ENCODE measurements at places on chromosomes 11 and 22. TPM values are rescaled to one million over a fixed set of nuclear protein-coding genes. Genes with fewer than 3 reads are reported as not detected.

Gene CYB5R2
- total RNA-seq, result 6.0 TPM

Gene LRRC74B
- not detected for total RNA-seq

DNA sequence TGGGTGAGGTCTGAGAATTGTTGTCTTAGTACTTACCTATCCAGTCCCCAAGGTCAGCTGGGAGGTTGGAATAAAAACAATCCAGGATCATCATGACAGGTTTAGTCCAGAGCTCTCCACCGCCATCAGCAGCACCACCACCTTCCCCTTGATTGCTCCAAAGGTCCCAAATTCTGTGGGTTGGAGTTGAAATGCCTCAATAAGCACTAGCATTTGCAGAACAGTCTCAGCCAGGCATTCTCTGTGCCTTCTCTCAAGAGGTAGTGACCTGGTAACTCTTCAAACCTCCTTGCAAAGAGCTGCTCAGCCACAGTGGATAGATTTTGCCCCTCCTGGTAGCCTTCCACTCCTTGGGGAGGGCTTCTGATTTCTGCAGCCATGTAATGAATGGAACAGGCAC lies 69.6 kb downstream of the PRDM11 start:
- peak; percentile 15 for DNase-seq

Gene CHRM1
- total RNA-seq, result not detected

GRCh38 chr11:2870969-2871680 lies 14.4 kb downstream of the CDKN1C start:
- DNase-seq, result no peak

DNA sequence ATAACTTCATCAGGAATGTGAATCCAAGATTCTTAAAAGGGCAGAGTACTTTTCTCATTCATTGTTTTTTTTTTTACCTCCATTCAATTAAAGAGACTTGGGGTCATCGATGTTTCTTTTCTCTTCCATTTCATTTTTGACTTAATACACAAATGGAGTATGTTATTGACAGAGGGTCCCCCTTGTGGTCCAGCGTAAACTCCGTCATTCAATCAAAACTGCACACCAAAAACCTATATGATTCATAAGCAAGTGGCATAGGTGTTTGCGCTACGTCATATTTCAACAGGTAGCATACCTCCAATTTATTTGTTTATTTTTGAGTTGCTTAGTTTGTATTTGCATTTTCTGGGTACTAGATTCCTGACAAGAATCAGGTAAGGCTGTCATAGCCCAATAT lies 12.7 kb upstream of the FOLH1 start:
- DNase-seq, result no peak

Gene GPR83
- not detected for total RNA-seq

- peak; percentile 81 for DNase-seq
Observed at GRCh38 chr11:63761931-63762653, 6.5 kb downstream of the ZFTA start.

DNA sequence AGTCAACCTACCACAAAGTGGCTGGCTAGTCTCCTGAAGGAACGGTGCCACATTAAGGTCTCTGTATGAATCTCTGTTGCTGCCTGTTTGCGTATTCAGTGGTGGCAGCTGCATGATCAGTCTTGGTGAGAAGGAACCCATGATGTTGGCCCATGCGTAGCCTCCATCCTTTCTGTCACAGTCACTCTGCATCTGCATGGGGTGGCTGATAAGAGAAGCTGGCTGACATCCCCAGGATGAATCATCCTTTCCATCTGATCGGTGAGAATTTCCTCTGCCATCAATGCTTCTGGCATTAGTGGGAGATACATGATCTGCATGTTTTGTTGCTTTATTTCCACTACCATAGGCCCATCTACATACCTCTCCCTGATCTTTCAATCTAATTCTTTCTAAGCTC lies 199.0 kb upstream of the NECTIN1 start:
- DNase-seq, result no peak

Measured in posterior vena cava (tissue), 2 donors.